ENCODE measurements at places on chromosomes 7 and 10.

GRCh38 chr10:112769611-112770370, 180.3 kb upstream of the TCF7L2 start:
- DNase-seq: no peak

DNA sequence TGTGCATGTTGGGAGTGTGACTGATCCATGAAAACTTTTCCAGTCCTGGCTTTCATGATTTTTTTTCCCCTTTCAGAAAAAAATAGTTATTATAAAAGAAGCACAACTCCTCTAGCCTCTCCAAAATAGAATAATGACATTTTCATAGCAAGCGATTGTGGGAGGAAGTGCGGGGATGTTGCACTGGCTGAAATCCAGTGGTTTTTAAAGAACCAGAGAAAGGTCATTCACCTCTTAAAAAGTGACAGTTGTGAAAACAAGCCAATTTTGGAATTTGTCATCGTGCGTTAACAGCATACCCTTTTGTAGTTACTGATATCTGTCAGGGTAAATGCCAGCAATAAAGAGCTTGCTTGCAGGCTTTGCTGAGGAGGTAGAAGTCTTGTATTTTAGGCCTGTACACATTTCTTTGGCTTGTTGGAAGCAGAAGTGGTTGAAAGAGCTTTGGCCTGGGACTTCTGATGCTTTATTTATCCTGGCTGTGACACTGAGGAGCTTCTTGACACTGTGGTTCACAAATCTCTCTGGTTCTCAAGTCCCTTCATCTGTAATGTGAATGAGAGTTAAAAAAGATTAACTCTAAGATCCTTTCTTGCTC, 545.9 kb downstream of the REEP3 start:
- no peak for DNase-seq

DNA sequence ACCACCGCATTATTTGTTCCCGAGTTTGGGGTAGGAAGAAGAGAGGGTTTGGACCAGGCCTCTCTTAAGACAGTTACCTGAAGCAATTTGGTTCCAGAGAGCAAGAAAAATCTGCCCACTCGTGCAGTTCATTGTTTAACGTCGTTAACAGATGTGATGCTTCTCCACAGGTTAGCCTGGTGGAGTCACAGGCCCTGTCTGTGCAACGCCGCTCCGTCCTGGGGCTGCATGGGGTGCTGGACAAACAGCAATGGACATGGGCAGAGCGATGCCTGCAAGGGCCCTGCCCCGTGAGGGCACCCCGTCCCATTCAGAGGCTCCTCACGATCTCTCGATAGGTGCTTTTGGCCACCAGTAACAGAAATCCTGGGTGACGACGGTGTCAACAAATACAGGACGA, 9.7 kb downstream of the FOXL3 start:
- no peak for DNase-seq

GRCh38 chr10:66964946-66965345, 39.1 kb downstream of the LRRTM3 start:
- DNase-seq: no peak

DNA sequence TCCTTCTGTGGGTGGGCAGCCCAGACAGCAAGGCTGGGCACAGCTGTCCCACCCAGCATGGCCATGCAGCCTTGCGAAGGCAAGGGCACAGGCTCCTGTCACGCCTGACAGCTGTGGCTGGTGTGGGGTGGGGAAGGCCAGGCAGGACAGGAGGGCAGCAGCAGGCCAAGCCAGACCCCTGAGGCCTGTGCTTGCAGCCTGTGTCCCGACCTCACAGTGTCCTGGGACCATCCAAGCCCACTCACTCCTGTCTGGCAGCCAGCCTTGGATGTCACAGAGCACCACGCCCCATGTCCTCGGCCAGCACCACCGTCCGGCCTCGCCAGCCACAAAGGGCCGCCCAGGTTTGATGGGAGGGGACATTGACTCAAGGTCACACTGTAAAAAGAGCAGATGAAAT, 85.5 kb upstream of the LRRC4 start:
- no peak for DNase-seq

GRCh38 chr10:117311261-117311660, 64.0 kb downstream of the PDZD8 start:
- DNase-seq: no peak

- DNase-seq: peak; percentile 79
Observed at GRCh38 chr10:23293145-23293724, 51.4 kb downstream of the C10orf67 start.

DNA sequence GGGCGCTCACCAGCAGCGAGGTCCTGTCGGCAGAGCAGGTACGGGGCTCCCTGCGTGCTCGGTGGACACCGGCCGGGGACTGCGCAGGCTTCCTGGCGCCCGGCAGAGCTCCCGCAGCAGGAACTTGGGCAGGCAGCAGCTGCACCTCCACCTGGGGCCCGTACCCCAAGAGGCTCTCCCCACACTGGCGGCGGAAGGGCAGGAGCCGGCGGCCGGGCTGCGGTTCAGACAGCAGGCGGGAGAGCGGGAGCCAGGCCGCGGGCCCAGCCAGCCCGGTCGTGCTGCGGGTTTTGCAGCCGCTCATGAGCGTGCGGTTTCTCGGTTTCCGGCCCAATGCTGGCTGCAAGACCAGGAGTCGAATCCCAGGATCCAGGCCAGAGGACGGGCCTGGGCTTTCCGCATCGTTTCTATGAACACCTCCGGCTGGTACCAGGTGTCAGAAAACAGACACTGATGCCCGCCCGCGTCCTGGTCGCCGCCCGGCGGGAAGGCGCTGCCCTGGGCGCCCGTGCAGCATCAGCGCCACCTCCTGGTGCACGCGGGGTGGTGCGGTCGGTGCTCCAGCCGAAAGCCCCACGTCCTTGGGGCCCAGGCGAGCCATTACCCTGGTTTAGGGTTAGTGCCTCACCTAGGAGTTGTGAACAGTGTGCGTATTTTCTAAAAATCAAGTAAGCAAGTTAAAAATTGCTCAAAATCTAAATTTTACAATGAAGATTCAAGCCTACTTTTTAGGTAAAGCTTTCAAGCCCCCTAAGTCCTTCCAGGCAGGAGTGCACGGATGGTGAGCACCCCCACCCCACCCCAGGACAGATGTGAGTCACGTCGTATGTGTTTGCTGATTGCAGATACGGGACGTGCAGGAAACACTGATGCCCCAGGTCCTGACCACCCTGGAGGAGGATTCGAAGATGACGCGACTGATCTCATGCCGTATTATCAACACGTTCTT, 47.4 kb upstream of the PRKAR1B start:
- DNase-seq: peak; percentile 83

GRCh38 chr7:100510437-100511239, 26.9 kb downstream of the NYAP1 start:
- no peak for DNase-seq

DNA sequence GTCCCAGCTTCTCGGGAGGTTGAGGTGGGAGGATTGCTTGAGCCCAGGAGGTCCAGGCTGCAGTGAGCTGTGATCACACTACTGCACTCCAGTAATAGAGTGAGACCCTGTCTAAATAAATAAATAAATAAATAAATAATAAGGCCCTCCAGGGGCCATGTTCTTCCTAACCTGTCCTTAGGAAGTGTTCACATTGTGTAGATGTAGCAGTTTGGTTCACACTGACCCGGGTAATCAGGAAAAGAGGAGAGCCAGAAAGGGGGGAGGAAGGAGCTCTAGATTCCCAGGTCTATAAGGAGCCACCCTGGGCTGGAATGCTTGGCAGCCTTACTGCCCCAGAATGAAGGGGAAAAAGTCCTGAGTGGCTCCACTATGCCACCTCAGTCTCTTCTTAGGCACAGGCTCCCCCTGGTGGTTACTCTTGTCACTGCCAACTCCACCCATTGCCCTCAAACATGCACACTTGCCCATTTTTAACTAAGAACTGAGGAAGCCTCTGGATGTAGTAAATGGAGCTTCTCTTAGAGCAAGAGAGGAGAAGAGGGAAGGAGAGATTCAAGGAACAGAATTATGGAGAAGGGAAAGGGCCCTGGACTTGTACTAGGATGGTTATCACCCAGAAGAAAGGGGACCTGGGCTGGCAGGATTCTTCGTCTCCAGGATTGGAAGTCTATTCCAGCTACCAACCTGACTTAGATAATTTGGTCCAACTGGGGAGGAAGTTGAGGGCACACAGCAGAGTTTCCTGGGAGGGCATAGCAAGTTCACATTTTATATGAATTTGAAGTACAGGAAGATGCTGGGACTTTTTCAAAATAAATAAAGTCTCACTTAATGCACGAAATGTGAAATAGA, 7.8 kb downstream of the HPS6 start:
- peak; percentile 79 for DNase-seq

GRCh38 chr10:3226960-3227744, 54.6 kb upstream of the PITRM1 start:
- no peak for DNase-seq

DNA sequence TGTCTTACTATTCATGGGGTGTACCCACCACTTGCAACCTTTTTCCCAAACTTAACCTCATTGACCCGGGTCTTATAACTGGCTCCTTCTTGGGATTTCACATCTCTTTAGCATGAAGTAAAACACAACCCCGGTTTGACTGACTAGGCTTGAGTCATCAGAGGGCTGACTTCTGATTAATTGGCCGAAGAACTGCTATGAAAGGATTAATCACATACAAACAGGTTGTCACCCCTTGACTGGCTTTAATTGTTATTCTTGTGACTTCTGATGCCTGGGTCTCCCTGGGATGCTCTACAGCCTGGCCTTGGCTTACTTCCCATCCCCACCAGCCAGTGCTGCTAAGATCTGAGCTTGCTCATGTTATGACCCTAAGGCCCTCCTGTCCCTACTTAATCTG, 8.8 kb upstream of the CRPPA start:
- DNase-seq: no peak

DNA sequence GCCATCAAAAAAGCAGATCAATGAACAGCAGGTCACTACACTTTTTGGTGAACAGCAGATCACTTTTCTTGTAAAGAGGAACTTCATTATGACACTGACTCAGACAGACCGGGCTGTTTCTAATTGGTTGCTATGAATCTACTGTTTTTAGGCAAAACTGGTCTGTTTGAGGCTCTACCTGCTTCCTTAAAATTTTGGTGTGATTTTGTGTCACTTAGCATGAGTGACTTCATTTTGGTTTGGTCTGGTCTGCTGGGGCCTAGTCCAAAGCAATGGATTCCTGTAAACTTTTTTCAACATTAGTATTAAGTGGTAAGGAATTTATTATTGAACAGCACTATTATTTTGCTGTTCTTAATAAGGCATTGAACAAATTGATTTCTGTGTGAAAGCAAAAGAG, 41.8 kb upstream of the C10orf71 start:
- DNase-seq: no peak

- DNase-seq: no peak
Observed at GRCh38 chr7:31562002-31562401, 48.1 kb downstream of the ITPRID1 start.

DNA sequence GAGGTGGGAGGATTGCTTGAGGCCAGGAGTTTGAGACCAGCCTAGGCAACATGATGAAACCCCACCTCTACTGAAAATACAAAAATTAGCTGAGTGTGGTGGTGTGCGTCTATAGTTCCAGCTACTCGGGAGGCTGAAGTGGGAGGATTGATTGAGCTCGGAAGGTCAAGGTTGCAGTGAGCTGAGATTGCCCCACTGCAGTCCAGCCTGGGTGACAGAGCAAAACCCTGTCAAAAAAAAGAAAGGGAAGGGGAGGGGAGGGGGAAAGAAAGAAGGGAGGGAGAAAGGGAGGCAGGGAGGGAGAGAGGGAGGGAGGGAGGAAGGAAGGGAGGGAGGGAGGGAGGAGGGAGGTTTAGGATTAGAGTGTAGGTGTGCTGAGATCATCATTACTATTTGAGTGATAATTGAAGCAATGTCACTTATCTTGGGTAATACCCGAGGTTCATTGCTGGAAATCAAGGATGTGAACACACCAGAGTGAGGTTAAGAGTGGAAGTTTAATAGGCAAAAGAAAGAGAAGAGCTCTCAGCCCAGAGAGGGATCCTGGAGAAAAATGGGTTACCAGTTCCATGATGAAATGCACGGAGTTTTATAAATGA, 27.6 kb downstream of the VCL start:
- no peak for DNase-seq

DNA sequence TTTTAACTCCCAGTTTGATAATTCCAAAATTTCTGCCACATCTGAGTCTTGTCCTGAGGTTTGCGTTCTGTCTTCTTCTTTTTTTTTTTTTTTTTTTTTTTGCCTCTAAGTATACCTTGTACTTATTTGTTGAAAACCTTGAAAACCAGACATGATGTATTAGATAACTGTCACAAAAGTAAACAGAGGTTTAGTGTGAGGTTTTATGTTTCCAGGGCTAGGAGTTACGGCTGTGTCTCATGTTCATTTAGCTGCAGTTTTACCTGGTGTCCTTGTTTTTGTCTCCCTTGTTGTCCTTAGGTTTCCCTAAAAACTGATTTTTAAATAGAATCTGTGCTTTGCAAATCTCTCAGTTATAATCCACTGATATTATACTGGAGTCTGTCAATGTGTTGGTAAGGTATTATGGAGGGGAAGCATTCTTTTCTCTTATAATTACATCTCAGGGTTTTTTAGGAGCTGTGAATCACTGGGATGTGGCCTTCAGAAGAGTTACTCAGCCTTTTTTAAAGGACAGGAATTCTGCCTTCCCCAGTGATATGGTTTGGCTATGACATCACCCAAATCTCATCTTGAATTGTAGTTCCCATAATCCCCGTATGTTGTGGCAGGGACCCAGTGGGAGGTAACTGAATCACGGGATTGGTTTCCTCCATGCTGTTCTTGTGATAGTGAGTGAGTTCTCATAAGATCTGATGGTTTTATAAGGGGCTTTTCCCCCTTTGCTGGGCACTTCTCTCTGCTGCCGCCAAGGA, 95.0 kb downstream of the CDCA7L start:
- no peak for DNase-seq

- no peak for DNase-seq
Observed at GRCh38 chr10:14429043-14429700, 98.4 kb upstream of the FRMD4A start.

DNA sequence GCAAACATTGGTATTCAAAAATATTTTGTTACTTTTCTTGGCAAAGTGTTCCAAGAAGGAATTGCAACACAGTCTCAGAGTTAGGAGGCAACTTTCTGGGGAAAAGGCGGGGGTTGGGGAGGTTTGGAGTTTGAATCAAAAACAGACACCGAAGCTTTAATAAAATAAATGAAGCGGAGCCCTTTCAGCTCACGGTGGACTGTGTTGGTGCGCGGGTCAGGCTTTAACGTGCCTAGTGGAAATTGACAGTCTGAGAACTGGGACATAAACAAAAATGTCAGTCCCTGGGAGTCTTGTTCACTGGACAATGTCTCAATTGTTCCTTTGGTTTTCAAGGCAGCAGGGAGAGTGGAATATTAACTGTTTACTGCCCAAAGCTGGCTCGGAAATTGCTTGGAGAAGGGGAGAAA, 109.3 kb downstream of the TCF7L2 start:
- peak; percentile 77 for DNase-seq

DNA sequence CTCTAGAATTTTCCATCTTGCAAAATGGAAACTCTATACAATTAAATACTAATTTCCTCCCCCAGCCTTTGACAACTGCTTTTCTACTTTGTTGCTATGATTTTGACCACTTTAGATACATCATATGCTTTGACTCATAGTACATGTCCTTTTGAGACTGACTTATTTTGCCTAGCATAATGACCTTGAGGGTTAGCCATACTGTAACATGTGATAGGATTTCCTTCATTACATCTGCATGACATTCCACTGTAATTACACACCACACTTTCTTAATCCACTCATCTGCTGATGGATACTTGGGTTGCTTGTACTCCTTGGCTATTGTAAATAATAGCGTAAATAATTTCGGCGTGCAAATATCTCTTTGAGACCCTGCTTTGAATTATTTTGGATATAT, 127.7 kb downstream of the JAZF1 start:
- no peak for DNase-seq

- no peak for DNase-seq
Observed at GRCh38 chr7:156529956-156530355, 110.6 kb upstream of the RNF32 start.

- peak; percentile 32 for DNase-seq
Observed at GRCh38 chr7:113087071-113087998, 708 bp upstream of the GPR85 start.

Measured in retina (tissue), 1 donor.